ENCODE measurements at places on chromosomes 2 and 18.

DNA sequence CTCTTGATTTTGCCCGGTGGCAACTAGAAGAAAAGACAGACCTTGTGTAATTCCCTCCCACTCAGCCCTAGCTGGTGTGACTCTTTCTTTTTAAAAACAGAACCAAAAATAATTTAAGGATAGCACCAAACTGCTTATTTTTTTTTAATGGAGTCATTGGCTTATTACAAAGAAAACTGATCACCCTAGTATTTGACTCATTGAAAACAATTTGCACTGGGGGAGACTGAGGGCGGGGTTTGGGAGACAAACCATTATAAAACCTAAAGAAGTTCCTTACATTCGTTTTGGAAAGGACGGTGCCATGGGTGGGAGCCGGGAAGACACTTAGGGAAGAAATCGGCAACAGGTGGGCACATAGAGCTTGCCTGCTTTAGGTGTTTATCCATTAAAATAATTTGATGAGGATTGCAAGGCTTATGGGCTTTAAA is 2.5 kb downstream of the PAX3 start:
- DNase-seq = no peak

DNA sequence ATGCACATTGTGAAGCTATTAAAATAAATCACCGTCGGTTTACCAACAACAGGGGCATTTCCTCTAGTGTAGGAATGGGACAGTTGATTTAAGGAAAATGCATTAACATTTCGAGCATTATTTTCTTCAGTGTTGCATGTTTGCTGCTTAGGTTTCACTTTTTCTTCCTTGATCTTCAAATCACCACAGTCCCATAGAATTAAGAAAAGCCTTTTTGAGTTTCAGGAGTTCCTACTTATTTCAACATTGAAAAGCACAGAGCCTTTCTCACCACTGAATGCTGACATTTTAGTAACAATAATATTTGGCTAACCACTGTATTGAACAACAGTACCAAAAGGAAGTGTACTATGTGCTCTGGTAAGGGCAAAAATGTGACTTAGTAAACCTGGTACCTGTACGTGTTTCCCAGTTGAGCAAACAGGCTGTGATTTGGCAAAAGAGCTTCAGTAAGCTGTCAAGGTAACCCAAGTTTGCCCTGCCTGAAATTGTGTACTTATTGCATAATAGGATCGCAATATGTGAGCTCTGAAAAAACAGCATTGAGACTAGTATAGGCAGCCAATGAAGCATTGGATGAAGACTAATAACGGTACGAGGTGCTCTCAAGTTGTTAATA is 2.2 kb downstream of the LRRTM4 start:
- no peak for DNase-seq

GRCh38 chr2:34104601-34105000 is 505.5 kb upstream of the FAM98A start:
- DNase-seq = no peak

GRCh38 chr2:177782613-177783012 is 290.0 kb downstream of the PDE11A start:
- DNase-seq = no peak

- no peak for DNase-seq
Measured at GRCh38 chr18:35106845-35107148, 65.6 kb downstream of the MAPRE2 start.

GRCh38 chr2:192087398-192087958 is 107.3 kb downstream of the TMEFF2 start:
- no peak for DNase-seq
